ENCODE measurements at places on chromosomes 6 and 20.

- no peak for DNase-seq
Measured at GRCh38 chr6:144405163-144405562, 120.0 kb downstream of the UTRN start.

DNA sequence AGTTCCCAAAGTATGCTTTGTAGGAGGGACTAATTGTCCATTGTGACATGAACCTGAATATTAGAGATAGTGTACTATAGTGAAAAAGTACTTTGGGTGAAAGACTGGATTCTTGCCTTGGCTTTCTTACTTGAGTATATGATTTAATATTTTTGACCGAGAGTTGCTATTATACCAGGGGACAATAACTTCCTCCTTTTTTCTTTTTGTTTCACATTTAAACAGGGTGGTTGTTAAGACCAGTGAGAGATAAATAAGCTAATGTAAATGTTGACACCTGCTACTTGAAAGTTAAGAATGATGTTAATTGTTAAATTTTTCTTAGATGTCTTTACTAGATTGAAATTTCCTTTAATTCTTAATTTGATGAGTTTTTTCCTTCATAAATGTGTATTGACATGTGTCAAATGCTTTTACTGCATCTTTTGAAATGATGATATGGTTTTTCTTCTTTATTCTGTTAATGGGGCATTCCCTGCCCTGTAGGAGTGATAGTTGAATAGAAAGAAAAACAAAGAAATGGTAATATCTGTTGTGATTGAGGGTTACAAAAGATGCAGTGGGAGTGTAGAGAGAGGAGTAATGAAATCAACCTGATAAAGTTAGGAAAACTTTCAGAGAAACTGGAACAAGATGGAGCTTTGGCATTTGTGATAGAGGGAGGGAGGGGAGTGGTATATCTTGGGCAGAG, 48.4 kb downstream of the ZFAND3 start:
- no peak for DNase-seq

GRCh38 chr6:10381133-10381829, 33.6 kb downstream of the TFAP2A start:
- DNase-seq = peak; percentile 27

DNA sequence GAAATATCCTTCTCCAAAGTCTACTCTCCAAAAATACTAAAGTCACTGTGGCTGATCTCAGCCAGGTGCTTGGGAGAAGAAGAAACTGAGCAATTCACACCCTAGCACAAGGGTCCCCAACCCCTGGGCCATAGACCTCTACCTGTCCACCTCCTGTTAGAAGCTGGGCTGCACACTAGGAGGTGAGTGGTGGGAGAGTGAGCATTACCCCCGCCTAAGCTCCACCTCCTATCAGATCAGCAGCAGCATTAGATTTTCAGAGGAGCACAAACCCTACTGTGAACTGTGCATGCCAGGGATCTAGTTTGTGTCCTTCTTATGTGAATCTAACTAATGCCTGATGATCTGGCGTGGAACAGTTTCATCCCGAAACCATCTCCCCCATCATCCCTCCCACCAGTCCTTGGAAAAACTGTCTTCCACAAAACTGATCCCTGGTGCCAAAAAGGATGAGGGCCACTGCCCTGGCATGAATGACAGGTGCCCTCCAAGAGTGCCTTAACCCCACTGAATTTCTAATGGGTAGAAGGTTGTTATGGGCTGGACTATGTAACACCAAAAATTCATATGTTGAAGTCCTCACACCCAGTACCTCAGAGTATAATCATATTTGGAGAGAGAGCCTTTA, 109.2 kb upstream of the CDYL start:
- no peak for DNase-seq

GRCh38 chr6:116247285-116247684, 6.6 kb downstream of the TSPYL4 start:
- DNase-seq = no peak

DNA sequence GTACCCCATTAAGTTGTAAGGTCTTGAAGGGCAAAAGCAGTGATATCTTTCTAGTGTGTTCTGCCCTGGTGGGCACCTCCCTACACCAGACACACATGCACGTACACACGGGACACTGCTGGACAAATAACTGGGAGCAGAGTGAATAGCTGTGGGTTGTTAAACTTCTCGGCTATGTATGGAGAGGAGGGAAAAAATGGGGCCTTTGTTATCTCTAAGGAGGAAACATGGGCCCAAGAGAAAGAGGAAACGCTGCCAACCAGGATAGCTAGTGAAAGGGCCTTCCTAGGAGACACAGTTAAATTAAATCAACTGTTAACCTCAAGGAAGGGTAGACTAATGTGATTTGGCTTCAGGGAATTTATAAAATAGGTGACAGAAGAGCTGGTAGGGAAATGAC, 169.7 kb downstream of the MYLK4 start:
- no peak for DNase-seq
